ENCODE measurements at places on chromosomes 5 and 9. TPM values are rescaled to one million over a fixed set of nuclear protein-coding genes. Genes with fewer than 3 reads are reported as not detected.

The KCNV2 gene
- not detected for total RNA-seq

DNA sequence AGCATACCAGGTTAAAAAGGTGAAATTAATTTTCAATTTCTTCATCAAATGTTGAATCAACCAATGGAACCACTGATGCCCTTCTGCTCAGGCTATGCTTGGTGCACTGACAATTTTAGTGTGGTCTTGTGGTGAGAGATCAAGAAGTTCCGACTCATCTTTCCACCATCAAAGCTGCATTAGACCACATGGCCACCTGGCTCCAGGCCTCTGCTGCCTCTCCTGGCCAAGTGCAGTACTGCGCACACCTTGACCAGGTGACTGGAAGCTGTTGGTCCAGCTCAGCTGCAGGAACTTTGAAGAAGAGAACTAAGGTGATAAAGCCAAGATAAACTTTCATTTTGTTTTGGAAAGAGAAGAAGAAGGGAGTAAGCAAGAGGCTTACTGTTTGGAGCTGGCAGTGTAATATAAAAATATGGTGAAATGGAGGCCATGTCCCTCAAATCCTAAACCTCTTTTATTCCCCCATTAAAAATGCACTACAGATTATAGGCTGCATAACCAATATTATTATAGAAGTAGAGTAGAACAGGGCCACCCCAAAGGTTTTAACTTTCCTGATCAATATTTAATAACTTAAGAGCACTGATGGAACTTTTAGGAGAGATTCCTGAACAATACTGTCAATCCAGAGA is 315.5 kb upstream of the C9orf72 start:
- no peak for DNase-seq

DNA sequence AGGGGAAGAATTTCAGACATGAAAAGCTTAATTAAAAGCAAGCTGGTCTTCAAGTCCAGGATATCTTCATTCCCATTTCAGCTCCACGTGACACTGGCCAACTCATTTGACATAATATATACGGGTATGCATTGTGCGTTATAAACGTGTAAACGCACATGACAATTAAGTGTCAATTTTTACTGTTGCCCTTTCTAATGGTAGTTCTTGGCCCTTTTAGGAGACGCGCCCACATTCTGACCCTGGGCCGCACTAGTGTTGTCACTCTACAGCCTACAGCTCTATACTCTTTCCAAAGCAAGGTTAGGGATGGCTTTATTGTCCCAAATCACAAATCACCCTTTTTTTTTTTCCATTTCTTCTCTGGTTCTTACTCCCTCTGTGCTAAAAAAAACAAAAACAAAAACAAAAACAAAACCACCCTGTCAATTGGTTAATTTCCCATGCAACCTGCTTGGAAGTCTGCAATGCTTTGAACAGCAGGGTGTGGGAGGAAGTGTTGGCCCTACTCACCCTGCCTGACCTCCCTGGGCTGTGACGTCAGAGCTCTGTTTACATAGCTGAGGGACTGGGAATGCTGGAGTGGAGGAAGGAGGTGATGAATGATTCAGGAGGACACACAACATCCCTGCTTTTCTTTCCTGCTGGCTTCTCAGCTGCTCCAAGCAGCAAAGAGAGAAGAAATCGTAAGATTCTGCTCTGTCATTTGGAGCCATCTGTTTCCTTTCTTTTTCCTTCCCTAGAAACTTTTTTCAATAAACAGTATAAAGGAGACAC is 19.3 kb downstream of the RFK start:
- DNase-seq, result peak; percentile 88

- DNase-seq, result peak; percentile 71
Measured at GRCh38 chr9:137435980-137436760, 5.0 kb downstream of the ENTPD8 start.

The MARCOL gene
- total RNA-seq, result not detected

DNA sequence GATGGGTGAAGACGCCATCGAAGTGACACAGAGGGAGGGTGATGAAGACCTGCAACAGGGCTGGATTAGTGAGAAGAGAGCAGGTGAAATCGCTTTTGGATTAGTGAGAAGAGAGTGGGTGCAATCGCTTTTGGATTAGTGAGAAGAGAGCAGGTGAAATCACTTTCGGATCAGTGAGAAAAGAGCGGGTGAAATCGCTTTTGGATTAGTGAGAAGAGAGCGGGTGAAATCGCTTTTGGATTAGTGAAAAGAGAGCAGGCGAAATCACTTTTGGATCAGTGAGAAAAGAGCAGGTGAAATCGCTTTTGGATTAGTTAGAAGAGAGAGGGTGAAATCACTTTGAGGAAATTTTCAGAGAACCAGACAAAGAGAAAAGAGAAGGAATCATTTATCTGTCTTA is 67.2 kb upstream of the TRIO start:
- DNase-seq, result no peak

DNA sequence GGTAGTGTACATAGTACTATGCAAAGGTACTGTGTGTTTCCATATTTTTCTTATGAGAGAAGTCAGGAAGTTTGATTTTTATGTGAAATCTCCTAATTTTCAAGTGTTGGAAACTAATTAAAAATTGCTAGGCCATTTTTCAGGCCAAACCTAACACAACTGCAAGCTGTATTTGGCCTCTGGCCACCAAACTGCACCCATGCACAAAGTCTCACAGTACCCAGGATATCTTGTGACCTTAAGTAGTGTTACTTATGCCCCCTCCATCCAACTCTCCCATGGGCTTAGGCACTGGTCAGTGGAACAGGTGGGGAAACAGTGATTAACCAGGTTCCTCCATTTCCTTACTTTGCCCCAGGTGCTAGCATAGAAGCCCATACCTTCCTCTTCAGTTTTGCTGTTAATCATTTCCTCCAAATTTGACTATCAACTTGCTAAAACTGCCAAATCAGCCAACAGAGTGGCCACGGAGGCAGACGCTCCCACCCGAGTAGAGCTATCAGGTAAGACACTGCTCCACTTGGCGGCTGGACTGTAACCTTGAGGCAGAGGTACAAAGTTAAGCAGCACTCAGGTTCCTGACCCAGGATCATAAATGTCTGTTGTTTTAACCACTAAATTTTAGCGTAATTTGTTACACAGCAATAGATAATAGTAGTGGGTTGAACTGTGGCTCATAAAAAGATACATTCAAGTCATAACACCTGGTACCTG is 19.5 kb upstream of the KIF27 start:
- DNase-seq, result no peak

DNA sequence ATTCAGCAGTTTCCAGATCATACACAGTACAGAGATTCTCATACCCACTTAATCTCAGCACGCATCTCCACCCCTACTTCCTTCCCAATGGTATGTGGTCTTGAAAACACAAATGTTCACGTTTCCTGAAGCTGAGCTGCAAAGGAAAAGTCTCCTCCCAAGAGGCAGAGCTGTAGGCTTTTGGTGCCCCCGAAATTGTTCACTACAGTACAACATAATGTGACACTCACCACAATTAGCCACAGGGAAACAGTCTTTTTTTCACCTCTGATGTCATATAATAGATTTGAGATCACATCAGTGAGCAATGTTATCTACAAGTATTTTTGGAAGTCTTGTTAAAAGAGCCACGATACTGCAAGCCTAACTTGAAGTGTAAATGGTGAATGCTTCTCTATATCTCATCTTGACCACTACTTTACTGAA is 40.2 kb downstream of the NFIB start:
- DNase-seq, result no peak

DNA sequence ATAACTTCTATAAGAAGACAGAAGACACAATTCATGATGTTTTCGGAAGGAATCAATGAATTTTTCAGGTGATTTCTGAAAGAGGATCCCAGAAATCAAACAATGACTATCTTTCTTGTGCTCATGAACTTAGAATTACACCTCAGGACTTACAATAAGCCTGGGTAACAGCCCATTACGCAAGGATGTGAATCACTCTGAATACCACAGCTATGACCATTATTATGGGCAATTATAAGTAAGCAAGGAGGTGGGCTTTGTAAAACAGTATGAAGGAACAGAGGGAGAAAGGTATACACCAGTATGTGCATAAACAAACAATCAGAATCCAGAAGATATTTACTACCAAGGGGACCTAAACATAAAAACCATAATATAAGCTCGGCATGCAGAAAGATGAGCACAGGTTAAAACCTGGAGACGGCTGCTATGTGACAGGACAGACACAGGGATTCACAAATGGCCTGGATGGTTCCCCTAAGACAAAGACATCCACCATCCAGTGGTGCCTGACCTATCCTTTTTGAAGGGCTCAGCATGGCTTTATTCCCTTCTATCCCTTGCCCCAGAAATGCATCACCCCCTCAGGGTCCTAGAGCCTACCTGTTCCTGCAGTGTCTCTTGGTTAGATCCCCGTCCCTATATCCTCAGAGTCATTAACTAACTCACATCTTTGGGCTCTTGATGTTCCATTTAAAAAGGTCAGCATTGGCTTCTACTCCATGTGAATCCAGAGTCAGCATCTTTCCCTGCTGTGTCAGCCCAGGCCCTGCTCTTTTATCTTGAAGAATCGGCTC is 21.8 kb upstream of the PPP2CA start:
- DNase-seq, result peak; percentile 90

DNA sequence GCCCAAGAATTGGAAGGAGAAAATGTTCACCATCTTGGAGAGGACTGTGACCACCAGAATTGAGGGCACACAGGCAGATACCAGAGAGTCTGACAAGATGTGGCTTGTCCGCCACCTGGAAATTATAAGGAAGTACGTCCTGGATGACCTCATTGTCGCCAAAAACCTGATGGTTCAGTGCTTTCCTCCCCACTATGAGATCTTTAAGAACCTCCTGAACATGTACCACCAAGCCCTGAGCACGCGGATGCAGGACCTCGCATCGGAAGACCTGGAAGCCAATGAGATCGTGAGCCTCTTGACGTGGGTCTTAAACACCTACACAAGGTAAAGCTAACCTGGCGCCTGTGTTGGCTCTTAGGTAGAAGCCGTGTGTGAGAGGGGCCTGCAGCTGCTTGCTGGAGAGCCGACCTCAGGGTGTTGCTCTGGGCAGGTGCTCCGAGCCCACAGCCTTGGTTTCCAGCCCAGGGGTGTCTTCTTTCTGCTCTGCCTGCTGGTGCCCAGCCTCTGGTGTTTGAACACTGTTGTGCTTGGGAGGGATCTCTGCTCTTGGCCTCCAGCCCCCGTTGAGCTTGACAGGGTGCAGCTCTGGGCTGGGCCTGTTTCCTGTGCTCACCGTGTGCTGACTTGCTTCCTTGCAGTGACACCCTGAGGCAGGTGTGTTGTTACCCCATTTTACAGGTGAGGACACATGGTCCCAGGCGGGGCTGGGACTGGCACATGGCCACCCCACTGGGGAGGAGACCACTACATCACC is 10.9 kb downstream of the EXOC3 start:
- no peak for DNase-seq

- DNase-seq, result no peak
Measured at GRCh38 chr9:35859310-35859989, 10.8 kb downstream of the OR13J1 start.

DNA sequence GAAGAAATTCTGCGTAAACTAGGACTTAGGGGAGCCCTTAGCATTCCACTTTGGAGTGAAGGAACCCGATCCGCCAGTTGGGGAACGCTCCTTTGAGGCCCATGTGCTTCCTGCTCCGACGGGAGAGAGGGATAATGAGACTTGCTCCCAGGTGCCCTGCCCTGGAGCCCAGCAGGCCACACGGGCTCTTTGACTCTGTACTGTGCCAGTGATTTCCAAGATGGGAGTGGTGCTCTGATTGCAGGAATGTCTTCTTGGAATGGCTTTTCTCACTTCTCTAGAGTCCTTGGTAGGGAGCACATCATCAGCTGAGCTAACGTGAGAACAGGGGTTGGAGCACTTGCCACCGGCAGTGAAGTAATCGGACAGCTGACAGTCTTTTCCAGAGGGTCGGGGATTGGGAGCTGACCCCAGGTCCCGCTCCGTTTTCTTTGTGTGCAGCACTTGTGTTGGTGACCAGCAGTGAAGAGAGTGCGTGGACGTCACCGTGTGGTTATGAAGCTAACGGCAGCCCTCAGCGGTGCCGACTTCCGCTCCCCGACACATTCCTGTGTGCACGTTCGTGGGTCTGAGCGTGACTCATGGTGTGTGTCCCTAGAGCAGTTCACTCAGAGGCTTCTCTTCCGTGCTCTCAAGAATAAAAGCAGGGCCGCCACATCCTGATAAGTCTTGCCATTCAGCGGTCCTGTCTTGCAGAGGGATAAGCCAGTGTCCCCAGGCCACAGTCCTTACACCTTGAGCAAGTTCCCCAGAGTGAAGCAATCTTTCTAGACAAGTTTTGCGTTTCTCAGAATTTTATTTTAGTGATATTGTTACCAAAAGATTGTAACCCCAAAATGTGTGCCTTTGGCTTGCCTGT is 25.6 kb downstream of the ABL1 start:
- peak; percentile 96 for DNase-seq

DNA sequence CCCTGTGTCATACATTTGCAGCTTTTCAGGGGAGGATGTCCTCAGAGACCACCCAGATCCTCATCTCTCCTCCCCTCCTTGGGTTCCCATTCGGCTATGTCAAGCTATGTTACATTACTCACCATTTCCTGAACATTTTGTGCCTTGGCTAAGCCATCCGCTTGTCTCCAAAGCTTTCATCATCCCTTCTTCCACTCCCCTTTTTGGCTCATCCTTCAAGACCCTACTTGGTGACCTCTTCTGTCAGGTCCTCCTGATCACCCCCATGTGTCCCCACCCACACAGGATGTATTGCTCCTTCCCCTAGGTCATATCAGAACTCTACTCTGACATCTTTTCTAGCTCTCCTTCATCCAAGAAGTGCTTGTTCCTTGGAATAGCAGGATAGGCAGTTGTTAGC is 81.8 kb downstream of the BOD1 start:
- DNase-seq, result no peak

GRCh38 chr5:122192497-122193496 is 63.5 kb downstream of the ZNF474 start:
- peak; percentile 41 for DNase-seq

DNA sequence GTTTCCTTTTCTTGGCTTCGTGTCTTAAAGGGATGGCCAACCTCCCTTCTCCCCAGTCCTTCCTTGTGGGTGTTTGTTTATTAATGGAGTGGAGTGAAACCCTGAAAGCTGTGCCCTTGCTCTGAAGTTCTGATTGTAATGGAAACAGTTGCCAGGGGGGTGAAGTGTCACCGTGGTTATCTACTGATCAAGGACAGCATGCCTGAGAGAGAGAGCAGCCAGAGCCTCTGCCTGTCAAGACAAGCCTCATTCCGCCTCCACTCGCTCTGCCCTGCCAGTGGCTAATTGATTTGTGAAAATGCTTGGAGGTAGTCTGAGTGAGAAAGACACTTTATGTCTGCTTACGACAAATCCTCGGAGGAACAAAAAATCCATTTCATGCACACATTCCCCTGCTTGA is 143.7 kb upstream of the SLC30A5 start:
- DNase-seq, result no peak

The GABBR2 gene
- 9.7 TPM for total RNA-seq

GRCh38 chr9:101026824-101027223 is 1.7 kb upstream of the PLPPR1 start:
- no peak for DNase-seq

The NUTM2F gene
- not detected for total RNA-seq

DNA sequence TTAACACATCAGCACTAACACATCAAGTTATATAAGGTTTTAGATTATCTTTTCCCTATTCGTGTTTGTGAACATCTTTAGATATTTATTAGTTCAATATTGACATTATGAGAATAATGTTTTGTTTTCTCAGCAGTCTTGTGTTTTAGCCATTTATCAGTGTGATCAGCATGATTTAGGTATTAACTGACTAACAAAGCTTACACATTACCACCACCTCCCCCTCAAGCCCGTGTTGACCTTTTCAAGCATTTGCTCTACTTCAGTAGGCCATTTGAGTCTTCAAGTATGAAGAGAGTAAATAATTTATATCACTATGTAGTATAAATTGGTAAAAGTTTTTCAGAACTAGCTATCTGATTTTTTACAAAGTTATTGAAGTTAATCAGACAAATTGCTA is 6.9 kb downstream of the PBX3 start:
- DNase-seq, result no peak

- peak; percentile 21 for DNase-seq
Measured at GRCh38 chr5:15013654-15014463, 142.3 kb upstream of the ANKH start.

All from kidney epithelial cell (primary cell).